Muscle of arm (tissue), 14 donors: ENCODE measurements at places on chromosomes 3 and 15.
A peak's percentile ranks its signal among the peaks of the same experiment; 100 is the strongest.

- no peak for DNase-seq
Measured at GRCh38 chr15:26882112-26882511, 15.2 kb downstream of the GABRA5 start.

GRCh38 chr3:133283958-133284807 lies 115.7 kb upstream of the BFSP2 start:
- DNase-seq = no peak

DNA sequence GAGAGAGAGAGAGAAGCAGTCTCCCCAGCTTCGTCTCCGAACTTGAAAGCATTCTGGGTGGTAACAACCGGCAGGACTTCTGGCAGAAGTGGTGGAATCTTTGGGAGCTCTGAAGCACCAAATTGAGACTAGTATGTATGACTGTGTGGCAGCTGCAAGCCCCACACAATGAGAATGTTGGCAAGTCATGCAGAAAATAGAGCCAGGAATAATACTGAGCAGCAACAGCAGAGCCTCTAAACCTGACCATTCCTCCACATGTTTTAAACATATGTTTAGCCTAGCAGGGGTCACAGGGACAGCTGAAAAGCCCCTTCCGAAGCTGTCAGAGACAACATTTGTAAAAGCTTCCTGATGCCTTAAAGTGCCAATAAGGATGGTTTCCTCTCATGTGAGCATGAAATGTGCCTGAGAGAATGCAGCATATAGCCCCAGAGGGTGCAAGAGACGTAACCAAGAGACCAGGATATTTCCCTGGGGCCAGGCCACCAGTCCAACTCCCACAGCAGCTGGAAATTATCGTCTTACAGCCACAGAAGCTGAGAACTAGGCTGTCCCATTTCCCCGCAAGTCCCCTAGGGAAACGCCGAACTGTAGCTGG lies 178.6 kb upstream of the CCDC54 start:
- DNase-seq = peak; percentile 77

DNA sequence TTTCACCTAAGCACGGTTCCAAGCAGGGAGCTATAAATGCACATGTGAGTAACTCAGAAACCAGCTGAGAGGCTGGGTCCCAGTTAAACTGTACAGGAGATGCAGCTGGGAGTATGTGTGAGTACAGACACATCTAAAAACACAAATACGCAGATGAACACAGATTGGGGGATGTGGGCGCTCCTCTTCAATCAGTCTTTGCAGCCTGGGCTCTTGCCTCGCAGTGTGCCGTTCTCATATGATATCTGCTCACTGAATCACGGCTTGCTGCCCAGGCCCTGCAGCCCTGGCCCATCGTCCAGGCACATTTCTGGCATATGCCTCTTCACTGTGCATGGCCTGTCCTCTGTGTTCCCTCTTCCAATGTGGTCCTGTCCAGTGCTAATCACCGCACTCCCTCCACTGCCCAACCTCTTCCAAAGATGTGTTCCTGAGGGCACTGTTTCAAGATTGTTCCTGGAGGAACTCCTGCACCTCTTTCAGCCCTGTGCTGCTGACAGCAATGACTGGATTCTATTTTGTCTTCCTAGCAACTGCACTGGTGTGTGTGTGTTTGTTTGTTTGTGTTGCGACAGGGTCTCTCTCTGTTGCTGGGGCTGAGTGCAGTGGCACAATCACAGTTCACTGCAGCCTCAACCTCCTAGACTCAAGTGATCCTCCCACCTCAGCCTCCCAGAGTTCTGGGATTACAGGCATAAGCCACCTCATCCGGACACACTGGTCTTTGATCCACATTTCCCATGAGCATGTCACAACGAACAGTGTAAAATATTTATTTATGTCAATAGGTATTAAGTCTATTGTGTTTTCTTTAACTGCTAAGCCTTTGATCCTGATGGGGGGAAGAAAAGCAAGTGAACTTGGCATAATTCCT lies 17.0 kb downstream of the CA12 start:
- no peak for DNase-seq

DNA sequence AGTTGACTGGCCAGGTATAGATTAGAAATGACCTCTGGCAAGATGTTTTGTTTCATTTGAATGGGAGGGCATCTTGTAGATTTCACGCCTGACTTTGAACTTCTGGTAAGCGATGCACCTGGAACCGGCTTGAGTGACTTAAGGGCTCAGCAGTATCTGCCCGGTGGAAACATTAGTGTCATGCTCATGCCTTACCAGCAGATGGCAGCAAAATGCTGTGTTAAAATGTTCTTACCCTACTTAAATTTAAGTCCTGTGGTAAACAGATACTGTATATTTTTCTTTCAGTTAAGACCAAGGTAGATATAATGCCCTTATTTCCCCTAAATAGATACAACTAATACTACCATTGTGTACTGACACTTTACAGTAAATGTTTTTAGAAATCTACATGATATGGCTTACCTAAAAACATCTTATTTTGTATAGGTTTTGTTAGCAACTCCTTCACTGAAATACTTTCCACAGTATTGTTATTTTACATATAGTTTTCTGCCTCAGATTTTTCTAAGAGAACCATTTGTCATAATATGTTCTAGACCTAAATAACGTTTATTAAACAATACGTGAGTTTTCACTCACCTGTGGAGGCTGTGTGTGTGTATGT lies 25.5 kb downstream of the ASB7 start:
- DNase-seq = peak; percentile 89

DNA sequence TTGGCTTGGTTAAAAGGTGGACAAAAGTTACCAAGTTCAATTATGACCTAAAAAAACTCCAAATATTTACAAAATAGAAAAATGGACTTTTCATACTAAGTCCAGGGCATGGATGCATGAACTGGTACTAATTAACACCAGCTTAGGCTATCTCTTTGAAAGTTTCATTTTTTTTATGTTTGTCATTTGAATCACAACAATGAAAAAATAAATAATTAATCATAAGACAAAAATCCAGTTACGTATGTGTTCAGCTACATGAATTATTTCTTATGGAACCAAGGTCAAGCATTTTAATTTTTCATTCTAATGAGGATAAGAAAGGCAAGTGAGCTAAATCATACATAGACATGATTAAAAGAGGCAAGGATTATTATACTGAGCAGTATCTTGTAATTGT lies 23.7 kb upstream of the STRIT1 start:
- DNase-seq = no peak

- no peak for DNase-seq
Measured at GRCh38 chr15:25374143-25374542, 64.7 kb downstream of the UBE3A start.

- DNase-seq = no peak
Measured at GRCh38 chr3:61315871-61316270, 64.6 kb upstream of the FHIT start.

GRCh38 chr3:130256821-130257340 lies 88.6 kb upstream of the COL6A5 start:
- DNase-seq = peak; percentile 79

GRCh38 chr15:45980366-45980765 lies 345.5 kb downstream of the SQOR start:
- DNase-seq = no peak

- no peak for DNase-seq
Measured at GRCh38 chr3:139101396-139101795, 56.7 kb upstream of the PRR23C start.

DNA sequence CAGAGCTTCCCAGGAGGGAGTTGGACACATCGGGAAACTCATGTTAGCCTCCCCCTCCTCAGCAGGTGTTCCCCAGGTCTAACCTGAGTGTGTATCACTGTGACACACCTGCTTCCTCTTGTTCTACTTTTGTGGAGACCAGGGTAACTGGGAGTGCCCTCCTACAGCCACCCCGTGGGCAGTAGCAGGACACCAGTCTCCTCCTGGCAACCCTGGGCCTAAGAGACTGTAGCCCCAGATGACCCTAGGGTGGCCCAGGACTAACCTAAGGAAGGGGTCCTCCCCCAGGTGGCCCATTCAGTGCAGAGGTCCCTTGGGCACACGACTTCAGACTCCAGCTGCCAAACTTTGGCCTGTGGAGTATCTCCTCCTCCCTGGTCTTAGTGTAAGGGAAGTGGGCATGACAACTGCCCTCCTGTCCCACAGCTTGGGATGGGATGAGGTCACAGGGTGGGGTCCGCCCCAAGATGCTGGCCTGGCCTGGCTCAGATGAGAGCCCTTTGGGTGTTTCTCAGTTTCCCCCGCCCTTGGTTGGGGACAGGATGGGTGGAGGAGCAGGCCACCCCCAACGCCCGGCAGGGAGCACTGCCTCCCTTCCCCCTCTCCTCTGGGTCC lies 4.8 kb downstream of the CSK start:
- DNase-seq = no peak

DNA sequence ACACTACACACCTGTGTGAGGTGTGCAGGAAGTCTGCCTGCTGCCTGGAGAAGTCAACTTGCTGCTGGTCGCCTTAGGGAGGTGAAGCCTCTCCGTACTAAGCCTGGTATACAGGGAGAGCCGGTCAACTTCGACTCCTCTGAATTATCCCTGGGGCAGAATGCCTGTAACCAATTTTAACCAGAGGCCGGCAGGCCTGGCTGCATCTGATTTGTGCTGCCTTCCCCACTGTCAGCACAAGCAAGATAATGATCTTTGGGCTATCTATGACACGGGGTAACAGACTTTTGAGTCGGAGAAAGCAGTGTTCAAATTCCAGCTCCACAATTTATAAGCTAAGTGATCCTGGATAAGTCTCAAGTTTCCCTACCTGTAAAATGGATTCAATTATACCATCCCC lies 42.3 kb downstream of the MAGEF1 start:
- no peak for DNase-seq

- no peak for DNase-seq
Measured at GRCh38 chr3:13580256-13581023, 31.5 kb downstream of the FBLN2 start.

GRCh38 chr3:149340310-149340933 lies 7.0 kb upstream of the TM4SF18 start:
- no peak for DNase-seq

DNA sequence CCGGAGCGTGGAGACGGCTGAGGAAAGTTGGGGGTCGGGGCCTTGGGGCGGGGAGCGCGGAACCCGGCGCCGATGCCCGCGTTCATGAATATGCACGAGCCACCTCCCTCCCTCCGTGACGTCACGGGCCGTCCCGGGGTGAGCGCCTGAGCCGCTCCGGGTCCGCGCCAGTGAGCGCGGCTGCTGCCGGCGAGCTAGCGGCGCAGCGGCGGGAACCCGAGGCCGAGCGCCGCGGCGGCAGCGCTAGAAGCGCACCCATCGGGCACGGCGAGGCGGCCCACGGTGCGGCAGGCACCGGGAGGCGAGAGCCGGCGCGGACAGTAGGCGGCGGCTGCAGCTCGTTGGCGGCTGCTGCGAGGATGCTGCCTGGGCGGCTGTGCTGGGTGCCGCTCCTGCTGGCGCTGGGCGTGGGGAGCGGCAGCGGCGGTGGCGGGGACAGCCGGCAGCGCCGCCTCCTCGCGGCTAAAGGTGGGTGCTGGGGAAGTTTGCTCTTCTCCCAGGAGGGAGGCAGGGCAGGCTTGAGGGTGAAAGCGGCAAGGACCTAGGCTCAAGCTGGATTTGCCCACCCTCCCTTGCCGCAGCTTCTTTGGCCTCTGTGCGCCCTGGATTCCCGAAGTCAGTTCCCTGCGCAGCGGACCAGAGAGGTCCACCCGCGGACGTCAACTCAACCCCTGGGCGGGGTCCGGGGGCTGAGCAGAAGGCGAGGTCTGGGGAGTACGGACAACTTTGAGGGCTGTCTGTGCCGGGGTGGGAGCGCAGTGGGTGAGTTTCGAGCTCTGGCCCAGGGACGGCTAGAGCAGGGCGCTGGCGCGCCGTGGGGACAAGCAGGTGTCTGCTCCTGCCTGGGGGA lies at the start of gene CLSTN2:
Gene CLSTN2 (plus strand): TSS at position 170 of the 850 bp plus-strand sequence.
- peak; percentile 55 for DNase-seq

DNA sequence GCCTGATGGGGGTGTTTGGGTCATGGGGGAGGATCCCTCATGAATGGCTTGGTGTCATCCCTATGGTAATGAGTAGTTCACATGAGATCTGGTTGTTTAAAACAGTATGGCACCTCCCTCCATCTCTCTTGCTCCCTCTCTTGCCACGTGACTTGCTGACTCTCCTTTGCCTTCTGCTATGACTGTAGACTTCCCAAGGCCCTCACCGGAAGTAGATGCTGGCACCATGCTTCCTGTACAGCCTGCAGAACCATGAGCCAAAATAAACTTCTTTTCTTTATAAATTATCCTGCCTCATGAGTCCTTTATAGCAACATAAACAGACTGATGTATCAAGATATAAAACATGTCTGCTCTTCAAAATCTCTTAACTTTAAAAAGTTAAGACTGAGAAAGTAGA lies 96.1 kb downstream of the TFDP2 start:
- DNase-seq = no peak

- no peak for DNase-seq
Measured at GRCh38 chr15:88342666-88343065, 86.1 kb upstream of the NTRK3 start.
